ENCODE measurements at places on chromosomes 4 and X.

- DNase-seq: no peak
These were observed 19.9 kb upstream of the PLP1 start for GRCh38 chrX:103756736-103757135.

- DNase-seq: peak; percentile 17
These were observed 102.9 kb downstream of the TSPAN7 start for GRCh38 chrX:38664285-38664684.

- no peak for DNase-seq
These were observed 1.4 kb downstream of the ENOPH1 start for GRCh38 chr4:82431831-82432230.

DNA sequence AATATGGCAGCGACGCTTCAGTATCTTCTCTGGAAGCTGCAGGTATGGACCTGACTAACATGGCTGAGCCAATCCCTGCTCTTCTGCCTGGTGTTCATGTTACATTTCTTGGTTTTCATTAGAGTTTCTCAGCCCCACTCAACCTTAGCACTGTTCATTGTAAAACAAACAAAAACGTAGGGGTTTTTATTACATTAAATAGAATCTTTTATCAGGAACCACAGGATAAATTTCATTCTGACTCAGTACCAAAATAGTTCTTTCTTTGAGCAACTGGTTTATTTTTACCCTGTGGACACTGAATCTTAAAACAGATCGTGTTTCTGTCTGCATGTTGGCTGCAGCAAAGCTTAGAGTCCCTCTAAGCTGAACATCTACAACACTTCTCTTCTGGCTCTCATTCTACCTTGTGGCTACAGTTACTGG lies 27.1 kb downstream of the FHIP1A start:
- no peak for DNase-seq

- no peak for DNase-seq
These were observed 10.9 kb upstream of the TBC1D14 start for GRCh38 chr4:6898763-6899162.

GRCh38 chr4:125434136-125434535 lies 119.4 kb downstream of the FAT4 start:
- peak; percentile 26 for DNase-seq

DNA sequence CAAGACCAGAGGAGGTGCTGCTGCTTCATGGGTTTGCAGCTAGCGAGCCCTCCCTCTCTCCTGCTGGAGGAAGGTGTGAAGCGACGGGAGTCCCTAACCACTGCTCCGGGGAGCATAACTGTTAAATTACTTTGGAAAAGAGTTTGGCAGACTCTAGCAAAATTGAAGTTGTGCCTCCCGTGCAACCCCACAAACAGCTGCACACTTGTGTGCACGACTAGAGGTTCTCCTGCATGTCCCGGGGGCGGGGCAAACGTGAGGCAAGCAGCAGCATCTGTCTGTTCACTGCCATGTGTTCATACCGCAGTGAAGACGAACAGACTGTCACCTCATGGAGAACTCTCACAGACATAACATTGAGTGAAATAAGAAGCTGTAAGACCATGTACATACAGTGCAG lies 34.5 kb downstream of the TNIP2 start:
- no peak for DNase-seq

DNA sequence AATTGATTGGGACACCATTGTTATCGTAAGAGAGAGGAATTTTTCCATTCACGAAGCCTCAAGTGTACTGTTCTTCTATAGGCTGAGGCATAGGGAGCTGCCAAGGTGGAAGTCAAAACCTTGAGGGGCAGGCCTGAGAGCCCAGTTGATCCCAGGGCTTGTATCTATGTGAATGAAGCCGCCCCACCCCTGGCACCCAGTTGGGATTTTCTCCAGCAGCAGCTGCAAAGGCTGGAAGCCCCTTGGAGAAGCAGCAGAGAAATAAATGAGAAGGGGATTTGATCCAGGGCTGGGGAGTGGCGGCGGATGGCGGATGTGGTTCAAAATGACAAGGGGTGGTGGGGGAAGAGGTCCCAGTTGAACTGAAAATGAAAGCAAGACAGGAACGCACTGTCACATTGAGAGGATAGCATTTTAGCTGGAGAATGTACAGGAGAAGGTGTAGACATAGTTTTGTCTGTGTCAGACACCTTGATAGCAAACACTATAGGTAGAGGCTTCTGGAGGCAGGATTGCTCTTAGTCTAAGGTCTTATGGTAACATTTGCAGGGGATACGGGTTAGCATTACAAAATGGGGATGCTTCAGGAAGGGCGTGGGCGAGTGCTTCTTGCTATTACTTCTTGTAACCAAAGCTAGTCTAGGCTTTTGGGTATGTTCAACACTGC lies 32.6 kb downstream of the DOCK11 start:
- no peak for DNase-seq

- DNase-seq: no peak
These were observed 60.6 kb downstream of the POLR2B start for GRCh38 chr4:57039345-57039744.

GRCh38 chr4:3649491-3649890 lies 116.7 kb upstream of the ADRA2C start:
- DNase-seq: no peak

GRCh38 chr4:15982842-15983524 lies 20.0 kb upstream of the FGFBP2 start:
- no peak for DNase-seq

- no peak for DNase-seq
These were observed 26.2 kb downstream of the FBXW7 start for GRCh38 chr4:152509595-152510225.

DNA sequence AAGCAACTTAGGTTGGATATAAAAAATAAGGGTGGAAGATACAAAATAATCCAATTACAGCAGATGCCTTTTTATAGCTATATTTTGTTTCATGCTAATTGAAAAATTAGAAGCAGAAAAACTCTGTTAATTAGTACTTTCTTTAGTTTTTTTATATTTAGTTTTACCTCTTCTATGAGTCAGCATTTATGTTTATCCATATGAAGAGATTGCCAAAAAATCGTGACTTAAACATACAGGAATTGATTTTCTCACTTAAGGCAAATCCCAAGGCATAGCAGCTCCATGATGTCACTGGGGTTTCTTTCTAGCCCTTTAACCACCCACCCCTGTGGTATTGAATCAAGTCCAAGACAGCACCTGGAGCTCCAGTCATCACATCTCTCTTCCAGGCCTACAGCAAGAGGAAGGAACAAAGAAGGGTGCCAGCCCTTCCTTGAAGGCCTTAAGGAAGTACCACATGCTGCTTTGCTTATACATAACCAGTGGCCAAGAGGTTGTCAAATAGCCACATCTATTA lies 365.8 kb upstream of the TENM3 start:
- no peak for DNase-seq

- no peak for DNase-seq
These were observed 9.4 kb downstream of the KLF3 start for GRCh38 chr4:38673130-38673978.

DNA sequence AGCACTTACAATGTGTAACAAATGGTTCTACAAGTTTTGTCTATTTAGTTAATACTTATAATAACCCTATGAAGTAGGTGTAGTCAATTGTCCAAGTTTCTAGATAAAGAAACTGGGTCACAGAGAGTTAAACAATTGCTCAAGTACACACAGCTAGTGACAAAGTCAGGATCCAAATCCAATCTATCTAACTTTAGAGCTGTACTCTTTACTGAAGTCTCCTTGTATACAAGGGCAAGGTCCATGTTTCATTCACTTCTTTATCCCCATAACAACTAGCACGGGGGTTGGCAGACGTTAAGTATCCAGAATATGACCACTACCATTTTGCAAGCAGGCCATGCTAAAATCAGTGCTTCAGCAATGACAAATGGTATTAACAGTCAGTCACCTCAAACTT lies 141.0 kb downstream of the CHM start:
- no peak for DNase-seq

DNA sequence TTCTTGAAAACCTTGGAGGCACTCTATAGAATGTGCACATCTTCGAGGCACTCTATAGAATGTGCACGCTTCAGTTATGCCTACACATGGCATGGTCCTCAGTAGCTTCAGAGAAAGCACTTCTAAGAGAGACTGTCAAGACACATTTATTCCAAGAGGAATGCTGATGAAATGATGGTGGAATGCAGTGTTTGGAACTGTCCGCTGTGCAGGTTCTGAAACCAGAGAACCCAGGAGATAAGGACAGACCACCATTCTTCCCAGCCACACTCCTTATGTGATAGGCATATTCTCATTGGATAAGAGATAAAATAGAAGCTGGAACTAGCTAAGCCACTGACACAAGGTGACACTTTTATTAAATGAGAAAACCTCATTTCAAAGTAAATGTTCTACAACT lies 263.3 kb downstream of the NLGN4X start:
- no peak for DNase-seq
